ENCODE measurements at places on chromosomes 1 and 21.

DNA sequence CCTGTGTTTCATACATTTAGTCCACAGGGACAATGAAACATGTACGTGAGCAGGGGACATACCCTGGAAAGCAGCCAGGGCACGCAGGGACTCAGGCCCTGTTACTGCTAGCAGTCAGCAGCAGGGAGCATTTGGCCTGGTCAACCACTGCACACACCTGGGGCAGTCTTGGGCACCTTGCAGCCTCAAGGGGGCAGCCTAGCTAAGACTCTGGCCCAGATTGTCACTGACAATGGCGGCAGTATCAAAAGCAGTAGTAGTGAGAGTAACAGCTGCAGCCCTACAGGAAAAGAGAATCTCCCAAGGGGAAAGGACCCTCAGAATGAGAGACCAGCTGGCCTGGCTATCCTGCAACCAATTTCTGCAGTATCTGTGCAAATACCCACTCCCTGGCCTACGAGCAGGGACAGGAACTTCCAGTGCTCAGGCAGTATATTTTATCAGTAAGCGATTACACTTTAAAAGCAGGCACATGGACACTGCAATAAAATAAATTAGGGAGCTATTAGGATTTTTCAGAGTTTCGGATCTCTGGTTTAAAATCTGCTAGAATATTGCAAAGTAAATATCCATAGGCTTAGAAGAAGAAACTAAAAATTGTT, 475.6 kb downstream of the LTN1 start:
- no peak for DNase-seq

GRCh38 chr1:75345538-75346292, 211.5 kb downstream of the LHX8 start:
- peak; percentile 80 for DNase-seq

DNA sequence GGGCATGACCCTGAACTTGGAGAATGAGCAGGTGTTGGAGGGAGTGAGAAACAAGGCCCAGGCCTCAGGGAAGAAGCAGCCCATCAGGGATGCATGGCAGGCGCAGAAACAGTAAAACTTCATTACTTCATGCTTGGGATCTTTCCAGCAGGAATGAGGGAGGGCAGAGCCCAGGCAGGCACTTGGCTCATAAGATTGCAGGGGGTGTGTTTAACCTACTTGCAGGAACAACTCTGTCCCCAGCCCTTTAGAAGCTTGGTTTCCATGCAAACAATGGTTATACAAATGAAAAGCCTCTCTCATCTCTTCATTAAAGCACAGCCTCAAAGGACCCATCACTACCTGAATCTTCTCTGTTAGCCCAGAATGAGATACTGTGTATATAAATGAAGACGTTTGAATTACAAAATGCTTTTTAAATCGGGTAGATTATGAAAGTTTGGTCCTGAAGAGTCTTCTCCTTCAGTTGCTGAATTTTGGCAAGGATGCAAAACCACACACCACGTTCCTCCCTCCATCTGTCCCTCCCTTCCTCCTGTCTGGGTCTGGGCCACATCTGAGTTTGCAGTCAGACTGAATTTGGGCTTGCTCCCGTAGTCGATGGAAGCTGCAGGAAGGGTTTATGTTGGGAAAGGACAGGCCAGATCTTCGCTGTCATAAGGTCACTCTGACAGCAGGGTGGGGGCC, 154.4 kb upstream of the KLHDC7A start:
- no peak for DNase-seq

DNA sequence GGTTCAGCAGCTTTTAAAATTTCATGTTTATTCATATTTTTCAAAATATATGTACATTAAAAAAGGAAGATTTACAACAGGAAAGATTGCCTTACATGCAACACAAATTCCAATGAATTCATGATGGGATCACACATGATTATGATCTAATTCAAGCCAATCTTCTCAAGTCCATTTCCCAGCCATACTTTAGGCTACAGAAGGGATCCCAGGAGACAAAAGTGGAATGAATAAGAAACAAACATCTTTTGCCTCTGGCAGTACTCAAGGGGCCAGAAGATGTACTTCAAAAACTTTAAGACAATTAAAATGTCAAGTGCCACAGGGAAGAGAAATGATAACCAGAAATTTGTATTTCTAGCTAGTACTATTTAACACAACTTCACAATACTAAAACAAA, 10.2 kb upstream of the SH2D5 start:
- DNase-seq: no peak

DNA sequence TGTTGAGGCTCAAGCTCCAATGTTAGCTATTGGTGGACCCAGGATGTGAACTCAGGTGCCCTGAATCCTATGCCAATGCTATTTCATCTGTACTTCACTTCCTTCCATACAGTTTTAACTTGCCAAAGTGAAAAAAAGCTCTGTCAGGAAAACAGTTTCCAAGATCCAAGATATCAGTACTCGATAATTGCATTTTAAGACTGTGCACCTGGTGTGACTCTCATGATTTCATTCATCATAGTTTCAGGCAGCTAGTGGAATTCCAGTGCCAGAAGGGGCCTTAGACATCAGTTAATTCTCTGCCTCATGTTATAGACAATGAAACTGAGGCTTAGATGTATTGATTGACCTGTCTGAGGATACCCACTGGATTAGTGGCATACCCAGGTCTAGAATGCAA, 26.5 kb upstream of the LEPR start:
- no peak for DNase-seq

GRCh38 chr1:185739967-185740366, 5.8 kb downstream of the HMCN1 start:
- DNase-seq: no peak

DNA sequence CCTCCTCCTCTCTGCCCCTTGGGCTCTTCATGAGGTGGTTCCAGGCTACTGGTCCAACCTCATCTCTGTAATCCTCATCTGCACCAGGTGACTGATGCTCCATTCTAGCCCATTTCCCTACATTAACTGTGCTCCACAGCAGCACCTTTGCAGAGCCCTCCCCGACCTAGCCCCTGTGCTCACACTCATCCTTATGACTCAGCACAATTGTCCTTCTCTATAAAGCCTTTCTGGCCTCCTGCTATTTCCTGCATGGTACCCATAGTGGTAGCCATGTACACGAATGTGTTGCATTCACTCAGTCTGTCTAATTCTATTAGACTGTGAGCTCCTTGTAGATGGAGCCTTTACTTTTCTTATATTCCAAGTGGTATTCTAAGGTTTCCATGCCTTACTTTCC, 339.0 kb downstream of the DISC1 start:
- DNase-seq: no peak

DNA sequence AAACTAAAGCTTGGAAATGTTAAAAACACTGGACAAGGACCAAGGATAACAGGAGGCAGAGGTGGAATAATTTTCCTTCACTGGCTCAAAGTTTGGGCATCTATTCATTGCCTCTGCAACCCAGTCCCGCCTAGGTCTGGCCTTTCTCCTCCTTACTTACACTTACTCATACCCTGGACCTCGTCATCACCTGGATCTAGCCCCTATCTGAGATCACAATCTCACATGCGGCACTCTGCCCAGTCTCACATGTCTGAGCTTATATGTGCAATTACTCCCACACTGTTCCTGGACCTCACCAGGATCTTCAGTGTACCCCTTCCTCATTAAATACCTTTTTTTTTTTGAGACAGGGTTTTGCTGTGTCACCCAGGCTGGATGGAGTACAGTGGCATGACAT, 37.6 kb downstream of the NVL start:
- no peak for DNase-seq

GRCh38 chr21:26115305-26115704, 55.3 kb downstream of the APP start:
- no peak for DNase-seq

DNA sequence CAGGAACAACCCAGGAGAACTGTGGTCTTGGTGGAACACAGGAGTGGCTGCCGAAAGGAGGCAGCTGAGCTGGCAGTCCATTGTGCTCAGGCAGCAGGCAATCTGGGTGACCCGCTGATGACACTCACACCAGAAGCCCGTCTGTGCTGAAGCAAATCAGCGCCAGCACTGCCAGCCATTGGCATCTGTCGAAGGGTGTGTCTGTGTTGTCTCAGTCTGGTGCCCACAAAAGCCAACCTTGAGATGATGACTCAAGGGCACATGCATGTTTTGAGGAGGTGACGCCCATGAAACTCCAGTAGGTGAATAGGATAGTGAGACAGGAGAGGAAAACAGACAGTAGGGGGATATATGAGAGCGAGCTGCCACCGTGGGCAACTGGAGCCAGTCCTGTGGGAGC, 167.3 kb downstream of the KAZN start:
- DNase-seq: no peak

GRCh38 chr21:34603002-34603709, 11.8 kb downstream of the RCAN1 start:
- peak; percentile 67 for DNase-seq

DNA sequence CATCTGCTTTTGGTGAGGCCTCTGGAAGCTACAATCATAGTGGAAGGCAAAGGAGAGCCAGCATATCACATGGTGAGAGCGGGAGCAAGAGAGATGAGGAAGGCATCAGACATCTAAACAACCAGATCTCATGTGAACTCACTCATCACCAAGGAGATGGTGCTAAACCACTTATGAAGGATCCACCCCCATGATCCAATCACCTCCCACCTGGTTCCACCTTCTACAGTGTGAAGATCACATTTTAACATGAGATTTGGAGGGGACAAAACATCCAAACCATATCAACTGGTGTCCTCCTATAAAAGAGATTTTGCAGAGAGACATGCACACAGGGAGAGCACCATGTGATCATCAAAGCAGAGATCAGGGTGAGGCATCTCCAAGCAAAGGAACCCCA, 578.6 kb downstream of the MATN1 start:
- no peak for DNase-seq

Data from fibroblast of skin of right biceps (primary cell).